Spinal cord (tissue), 10 donors: ENCODE measurements at places on chromosomes 1 and 21. TPM values are rescaled to one million over a fixed set of nuclear protein-coding genes. Genes with fewer than 3 reads are reported as not detected.

DNA sequence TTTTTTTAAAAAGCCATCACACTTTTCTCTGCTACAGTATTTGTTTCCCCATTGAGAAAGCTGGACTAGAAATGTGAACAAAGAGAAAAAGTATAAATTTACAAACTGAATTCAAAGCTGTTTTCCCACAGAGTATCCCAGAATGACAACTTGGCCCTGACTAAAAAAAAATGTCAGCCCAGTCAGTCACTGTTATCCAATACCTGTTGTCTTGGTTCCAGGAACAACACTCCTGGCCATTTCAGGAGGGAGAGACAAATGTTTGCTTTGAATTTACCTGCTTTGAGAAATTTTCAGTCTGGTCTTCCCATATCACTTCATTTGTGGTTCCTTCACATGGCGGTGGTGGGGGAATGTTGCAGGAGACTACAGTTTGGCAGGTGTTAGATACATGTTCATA lies 46.2 kb downstream of the COLGALT2 start:
- DNase-seq, result no peak

The AGMAT gene
- total RNA-seq, result 2.6 TPM

GRCh38 chr1:3312898-3313575 lies 141.4 kb upstream of the ARHGEF16 start:
- DNase-seq, result peak; percentile 84

- DNase-seq, result peak; percentile 84
Observed at GRCh38 chr1:48109390-48110013, 112.3 kb upstream of the TRABD2B start.

DNA sequence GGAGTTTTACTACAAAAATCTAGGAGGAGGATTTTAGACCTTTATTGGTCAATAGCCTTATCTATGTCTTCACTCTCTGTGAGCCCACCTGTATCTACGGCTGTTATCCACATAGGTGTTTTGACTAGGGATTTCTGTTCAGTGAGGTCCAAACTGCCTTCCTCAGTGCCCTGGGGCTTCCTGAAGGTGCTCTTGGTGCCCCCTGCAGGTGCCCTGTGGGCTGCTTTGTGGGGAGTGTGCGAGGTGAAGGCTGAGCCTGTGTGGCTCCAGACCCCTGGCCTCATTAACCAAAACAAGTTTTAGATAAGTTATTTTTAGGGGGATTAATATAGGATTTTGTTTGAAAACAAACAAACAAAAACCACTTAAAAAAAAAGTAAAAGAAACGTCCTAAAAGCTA lies 122.5 kb downstream of the KIF26B start:
- no peak for DNase-seq

The C1orf87 gene
- total RNA-seq, result 1.1 TPM

The LRRC71 gene
- 0.30 TPM for total RNA-seq

The FCRLA gene
- total RNA-seq, result 0.44 TPM

The SLAMF6 gene
- total RNA-seq, result 0.10 TPM

DNA sequence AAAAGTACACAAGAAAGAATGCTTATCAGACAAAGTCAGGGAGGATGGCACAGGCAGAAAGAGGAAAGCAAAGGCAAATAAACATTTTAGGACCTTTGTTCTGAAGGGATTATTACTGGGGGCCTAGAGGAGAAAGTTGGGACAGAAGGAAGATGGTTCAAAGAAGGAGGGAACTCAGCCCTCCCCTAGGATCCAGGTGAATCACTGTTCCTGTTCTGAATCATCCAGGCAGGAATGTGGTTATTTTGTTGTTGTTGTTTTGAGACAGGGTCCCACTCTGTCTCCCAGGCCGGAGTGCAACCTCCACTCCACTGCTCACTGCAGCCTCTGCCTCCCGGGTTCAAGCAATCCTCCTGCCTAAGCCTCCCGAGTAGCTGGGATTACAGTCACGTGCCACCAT lies 38.5 kb upstream of the PSEN2 start:
- no peak for DNase-seq

DNA sequence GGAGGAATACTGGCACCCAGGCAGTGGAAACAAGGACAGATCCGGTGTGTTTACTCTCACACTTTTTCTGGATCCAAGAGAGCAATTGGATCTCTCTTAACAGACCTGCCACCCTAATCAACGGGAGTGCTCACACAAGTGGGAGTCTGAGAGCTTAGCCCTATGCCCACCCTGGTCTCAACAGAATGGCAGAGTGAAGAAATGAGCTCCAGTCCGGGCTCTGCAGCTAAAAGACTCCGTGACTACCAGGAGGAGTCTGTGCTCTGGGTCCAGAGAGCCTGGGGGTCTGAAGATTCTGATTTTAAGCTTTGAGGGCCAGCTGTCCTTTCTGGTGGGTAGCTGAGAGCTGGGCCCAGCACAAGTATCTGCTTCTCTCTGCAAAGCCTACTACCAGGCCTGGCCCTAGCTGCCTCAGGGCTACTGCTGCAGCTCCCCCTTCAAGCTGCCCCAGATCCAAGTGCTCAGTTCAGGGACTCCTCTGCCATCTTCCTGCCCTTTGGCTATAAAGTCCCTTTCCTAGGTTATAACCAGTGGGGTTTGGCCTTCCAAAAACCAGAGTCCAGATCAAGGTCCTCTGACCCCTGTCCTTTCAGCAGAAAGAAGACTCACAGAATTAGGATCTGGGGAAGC lies 3.9 kb downstream of the S100A9 start:
- DNase-seq, result no peak

- no peak for DNase-seq
Observed at GRCh38 chr1:76281306-76281705, 206.8 kb downstream of the ST6GALNAC3 start.

The HPDL gene
- total RNA-seq, result 2.0 TPM

The BARHL2 gene
- total RNA-seq, result 0.10 TPM

- no peak for DNase-seq
Observed at GRCh38 chr1:61140778-61141177, 58.4 kb downstream of the NFIA start.

The FCAMR gene
- 0.20 TPM for total RNA-seq

- no peak for DNase-seq
Observed at GRCh38 chr21:14096172-14096571, 114.6 kb downstream of the LIPI start.
